ENCODE measurements at places on chromosomes 13 and 19.

- DNase-seq, result no peak
These were observed 899.8 kb upstream of the MIR17HG start for GRCh38 chr13:90447734-90448101.

DNA sequence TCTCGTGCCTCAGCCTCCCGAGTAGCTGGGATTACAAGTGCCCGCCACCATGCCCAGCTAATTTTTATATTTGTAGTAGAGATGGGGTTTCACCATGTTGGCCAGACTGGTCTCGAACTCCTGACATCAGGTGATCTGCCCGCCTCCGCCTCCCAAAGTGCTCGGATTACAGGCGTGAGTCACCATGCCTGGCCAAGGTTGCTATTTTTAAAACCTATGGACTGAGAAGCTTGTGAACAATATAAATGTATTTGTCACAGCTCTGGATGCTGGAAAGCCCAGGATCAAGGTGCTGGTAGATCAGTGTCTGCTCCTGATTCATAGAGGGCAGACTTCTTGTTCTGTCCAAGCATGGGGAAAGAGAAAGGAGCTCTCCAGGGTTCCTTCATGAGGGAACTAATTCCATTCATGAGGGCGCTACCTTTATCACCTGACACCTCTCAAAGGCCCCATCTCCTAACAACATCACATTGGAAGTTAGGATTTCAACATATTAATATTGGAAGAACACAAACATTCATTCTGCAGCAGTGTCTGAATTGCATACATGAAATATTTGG is 16.1 kb downstream of the CARD8 start:
- DNase-seq, result no peak

GRCh38 chr19:4832776-4833175 is 1.3 kb upstream of the TICAM1 start:
- no peak for DNase-seq

DNA sequence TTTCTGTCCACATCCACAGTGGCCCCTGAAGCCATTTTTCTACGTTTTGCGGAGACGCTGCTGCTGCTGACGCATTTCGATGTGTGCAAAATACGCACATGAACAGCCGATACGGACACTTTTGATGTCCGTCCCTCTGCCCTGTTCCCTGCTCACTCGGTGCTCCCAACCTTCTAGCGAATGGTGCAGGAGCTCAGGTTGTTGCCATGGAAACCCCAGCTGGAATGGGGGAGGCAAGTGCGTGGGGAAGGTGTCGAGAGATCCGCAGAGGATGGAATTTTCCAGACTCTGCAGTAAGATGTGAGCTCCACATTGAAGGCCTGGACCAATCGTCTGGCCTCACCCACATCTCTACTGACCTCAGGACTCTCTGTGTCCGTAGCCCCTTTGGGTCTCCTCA is 109.2 kb upstream of the USP29 start:
- DNase-seq, result no peak

GRCh38 chr13:52846567-52847321 is 1.7 kb downstream of the PCDH8 start:
- no peak for DNase-seq

GRCh38 chr13:98888890-98889279 is 89.0 kb downstream of the DOCK9 start:
- no peak for DNase-seq

DNA sequence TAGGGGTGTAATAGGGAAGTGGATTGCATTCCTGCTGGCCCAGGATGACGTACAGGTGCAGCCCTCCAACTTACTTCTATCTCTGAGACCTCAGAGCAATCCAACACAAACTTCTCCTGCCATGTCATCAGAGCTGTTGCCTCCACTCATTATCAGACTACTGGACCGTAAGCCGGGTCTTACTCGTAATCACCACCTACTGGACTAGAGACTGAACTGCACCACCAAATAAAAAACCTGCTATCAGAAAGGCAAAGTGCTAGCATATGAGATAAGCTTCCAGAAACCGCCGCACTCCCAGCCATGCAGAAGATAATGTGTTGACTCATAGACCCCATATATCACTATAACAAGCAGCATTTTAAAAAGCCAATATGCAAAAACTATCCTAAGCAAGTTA is 102.0 kb downstream of the SLITRK1 start:
- DNase-seq, result no peak

DNA sequence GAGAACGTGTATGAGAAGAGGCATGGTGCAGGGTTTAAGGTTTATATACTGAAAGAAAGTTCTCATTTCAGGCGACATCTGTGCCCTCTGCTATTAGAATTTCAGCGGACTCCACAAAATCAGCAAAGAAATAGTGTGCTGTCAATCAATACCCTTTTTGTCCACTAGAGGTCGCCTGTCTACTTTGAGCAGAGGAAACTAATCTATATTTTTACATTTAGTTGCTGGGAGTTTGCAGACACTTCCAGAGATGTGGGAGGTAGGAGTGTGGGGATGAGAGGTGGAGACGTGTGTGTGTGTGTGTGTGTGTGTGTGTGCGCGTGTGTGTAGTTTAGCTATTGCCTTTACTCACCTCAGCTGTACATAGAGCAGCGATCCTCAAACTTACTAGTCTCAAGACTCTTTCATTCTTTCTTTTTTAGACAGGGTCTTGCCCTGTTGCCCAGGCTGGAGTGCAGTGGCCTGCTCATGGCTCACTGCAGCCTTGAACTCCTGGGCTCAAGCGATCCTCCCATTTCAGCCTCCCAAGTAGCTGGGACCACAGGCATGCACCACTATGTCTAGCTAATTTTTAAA is 9.7 kb downstream of the INAFM1 start:
- peak; percentile 55 for DNase-seq

DNA sequence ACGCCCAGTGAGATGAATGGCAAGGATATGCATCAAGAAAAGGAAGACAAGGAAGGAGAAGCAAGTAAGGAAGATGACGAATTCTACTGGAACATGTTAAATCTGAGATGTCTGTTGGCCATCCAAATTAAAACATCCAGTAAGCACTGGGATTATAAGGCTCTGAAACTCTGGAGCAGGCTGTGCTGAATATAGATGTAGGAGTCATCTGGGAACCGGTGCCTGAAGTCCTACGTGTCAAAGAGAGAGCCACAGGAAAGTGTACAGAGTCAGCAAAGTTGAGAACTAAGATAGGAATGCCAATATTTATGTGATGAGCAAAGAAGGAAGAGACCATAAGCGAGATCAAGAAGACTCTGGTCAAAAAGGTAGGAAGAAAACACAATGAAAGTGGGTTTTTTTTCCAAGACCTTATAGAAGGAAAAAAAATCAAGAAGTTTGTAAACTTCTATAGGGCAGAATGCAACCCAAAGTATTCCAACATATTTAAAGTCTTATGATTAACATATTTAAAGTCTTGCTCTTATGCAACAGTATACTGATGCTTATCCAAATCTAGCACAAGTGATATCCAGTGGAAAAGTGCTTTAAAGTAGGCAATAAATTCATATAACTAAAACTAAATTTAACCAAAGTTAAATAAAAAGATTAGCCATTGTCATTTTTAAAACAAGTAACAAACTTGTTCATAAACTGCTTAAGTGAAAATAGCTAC is 51.2 kb upstream of the EEF1AKMT1 start:
- DNase-seq, result no peak

DNA sequence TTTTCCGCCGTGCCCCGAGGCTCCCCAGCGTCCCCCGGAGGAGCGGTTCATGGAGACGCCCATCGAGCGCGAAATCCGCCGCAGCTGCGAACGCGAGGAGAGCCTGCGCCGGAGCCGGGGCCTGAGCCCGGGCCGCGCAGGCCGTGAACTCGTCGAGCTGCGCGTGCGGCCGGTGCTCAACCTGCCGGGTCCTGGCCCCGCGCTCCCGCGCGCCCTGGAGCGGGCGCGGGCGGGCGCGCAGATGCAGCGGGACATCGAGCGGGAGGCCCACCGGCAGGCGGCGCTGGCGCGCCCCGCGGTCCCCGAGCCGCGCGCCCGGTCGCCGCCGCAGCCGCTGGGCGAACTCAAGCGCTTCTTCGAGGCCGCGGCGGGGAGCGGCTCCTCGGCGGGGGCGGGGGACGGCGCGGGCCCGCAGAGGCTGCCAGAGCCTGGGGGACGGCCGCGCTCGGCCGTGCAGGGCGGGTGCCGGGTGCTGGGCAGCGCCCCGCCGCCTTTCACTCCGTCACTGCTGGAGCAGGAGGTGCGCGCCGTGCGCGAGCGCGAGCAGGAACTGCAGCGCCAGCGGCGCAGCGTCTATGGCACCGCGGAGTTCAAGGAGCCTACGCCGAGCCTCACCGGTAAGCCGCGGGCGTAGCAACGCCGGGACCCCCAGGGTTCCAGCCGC is 807 bp downstream of the MISP3 start:
- DNase-seq, result peak; percentile 77

GRCh38 chr13:34265046-34265679 is 447.2 kb downstream of the RFC3 start:
- no peak for DNase-seq

- no peak for DNase-seq
These were observed 88.4 kb upstream of the IRS2 start for GRCh38 chr13:109874484-109875454.

DNA sequence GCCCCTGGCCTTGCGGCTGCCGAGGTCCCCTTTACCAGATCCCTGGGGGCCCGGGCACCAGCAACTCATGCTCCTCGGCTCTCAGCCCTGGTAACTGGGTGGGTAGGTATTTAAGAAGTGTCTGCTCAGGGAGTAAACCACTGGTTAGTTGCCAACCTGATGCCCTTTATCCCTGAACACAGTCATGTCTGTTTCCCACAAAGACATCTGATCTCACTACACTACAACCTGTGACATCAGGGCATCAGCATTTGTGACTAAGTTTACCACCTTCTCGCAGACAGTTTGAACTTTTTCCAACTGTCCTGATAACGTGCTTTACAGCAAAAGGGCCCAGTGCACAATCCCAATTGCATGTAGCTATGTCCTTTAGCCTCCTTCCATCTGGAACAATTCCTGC is 22.0 kb downstream of the GGACT start:
- no peak for DNase-seq

- DNase-seq, result no peak
These were observed 12.3 kb downstream of the LMNB2 start for GRCh38 chr19:2444251-2445002.

DNA sequence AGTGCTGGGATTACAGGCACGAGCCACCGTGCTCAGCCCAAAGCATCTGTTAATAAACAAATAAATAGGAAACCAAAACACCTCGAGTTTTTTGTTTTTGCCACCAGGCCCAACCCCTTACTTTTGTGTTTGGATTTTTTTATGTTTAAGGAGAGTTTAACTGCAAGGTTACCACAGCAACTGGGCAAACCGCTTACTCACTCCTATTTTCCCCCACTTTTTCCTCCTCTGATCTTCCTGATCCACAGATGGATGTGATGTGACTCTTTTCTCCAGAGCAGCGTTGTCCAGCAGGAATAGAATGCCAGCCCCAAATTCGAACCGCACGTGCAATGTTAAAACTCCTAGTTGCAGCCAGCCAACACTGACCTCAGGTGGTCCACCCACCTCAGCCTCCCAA is 2.1 kb upstream of the PNMA8B start:
- DNase-seq, result no peak
